HuH-7.5 (cell line): ENCODE measurements at places on chromosomes 4 and X.

GRCh38 chr4:177008071-177008835 lies 215.5 kb upstream of the VEGFC start:
- DNase-seq = no peak

DNA sequence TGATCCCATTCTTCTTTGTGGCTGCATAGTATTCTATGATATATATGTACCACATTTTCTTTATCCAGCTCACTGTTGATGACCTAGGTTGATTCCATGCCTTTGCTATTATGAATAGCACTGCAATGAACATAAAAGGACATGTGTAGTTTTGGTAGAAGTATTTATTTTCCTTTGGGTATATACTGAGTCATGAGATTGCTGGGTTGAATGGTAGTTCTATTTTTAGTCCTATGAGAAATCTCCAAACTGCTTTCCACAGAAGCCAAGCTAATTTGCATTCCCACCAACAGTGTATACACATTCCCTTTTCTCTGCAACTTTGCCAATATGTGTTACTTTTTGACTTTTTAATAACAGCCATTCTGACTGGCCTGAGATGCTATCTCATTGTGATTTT lies 278.3 kb downstream of the PCDH18 start:
- DNase-seq = no peak

GRCh38 chrX:113124693-113125092 lies 284.1 kb upstream of the AMOT start:
- no peak for DNase-seq

DNA sequence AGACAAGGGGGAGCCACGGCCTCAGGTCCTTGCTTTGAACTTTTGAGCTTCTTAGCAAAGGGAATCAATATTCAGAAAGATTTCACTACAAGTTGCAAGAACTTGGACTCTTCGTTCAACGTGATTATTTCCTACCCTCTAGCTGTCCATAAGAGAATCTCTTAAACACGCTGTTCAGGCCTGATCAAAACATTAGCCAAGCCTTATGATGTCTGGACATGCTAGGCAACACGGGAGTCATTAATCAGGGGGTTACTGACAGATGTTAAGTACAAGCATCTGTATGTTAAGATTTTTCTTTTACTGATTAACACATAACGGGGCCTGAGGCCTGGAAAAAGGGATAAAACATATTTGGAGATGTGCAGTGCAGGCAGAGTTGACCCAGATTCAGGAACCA lies 138.9 kb upstream of the IL1RAPL2 start:
- DNase-seq = no peak

- DNase-seq = no peak
These were observed 2618.6 kb downstream of the ARAP2 start for GRCh38 chr4:33625748-33626147.

GRCh38 chr4:176236946-176237345 lies 32.1 kb downstream of the ASB5 start:
- no peak for DNase-seq

- no peak for DNase-seq
These were observed 541.4 kb upstream of the BOD1L1 start for GRCh38 chr4:14168919-14169318.

GRCh38 chrX:29728639-29729038 lies 486.7 kb upstream of the MAGEB2 start:
- no peak for DNase-seq

GRCh38 chrX:96579252-96579651 lies 105.4 kb upstream of the DIAPH2 start:
- DNase-seq = no peak

DNA sequence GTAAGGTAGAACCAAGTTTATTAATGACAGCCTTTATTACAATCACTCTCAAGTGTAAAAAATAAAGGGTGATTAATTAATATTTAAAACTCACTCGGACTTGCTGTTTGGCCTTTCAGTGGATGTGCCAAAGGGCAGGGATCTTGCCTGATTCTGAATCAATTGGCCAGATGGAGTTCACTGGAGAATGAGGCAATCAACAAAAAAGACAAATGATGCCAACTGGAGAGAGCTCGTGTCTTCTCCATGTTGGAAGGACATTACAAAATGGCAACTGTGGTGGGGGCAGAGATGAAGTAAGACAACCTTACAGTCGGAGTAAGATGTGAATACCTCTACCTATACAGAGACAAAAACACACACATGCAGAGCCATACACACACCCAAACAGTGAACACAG lies 188.0 kb downstream of the TSPAN5 start:
- DNase-seq = no peak

DNA sequence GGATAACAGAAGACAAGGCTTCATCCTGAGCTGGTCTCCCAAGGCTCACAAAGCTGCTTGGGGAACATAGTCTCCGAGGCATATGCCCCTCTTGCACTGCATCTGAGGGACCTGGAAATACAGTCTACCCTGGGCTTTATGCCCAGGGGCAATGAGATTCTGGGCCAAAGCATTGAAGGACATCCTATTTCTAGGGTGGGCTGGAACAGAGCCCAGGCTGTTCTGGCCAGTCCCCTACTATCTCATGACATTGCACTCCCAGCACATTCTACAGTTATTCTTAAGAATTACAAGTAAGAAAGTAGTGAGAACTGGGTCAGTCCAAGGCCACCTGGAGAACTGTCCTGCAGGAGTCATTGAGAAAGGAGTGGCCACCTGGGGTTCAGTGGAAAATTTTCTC lies 107.6 kb downstream of the USP46 start:
- no peak for DNase-seq

- DNase-seq = no peak
These were observed 463.5 kb downstream of the NKX6-1 start for GRCh38 chr4:84035568-84035967.

- DNase-seq = no peak
These were observed 34.6 kb upstream of the SLC9A7 start for GRCh38 chrX:46793386-46794143.

DNA sequence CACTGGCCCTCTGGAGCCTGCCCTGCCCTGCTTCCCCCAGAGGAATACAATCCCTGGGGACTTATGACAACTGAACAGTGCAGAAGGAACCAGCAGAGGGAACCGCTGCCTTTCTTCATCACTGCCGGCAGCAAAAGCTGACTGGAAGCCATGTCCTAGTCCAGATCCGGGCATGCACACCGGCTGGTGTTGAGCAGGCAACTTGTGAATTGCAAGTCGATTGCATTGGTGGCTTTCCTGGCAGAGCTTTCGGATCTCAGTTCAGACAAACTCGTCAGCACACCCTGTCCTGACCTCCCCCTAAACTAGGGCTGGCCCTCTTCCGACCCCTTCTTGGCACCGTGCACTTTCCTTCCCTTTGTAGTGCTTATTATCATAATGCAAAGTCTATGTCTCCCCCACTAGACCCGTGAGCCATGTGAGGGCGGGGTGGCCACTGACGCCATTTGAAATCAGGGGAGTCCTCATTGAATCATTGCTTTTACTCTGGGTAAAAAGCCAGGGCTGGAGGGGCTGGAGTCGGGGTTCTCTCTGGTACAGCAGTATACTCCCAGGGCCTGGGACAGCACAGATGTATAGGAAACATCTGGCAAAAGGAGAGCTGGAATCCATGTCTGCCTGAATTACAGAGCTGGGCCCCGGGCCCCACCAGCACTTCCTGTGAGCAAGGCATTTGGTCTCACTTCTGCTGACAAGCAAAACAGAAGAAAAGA lies 1.8 kb downstream of the ARHGAP4 start:
- DNase-seq = peak; percentile 34

DNA sequence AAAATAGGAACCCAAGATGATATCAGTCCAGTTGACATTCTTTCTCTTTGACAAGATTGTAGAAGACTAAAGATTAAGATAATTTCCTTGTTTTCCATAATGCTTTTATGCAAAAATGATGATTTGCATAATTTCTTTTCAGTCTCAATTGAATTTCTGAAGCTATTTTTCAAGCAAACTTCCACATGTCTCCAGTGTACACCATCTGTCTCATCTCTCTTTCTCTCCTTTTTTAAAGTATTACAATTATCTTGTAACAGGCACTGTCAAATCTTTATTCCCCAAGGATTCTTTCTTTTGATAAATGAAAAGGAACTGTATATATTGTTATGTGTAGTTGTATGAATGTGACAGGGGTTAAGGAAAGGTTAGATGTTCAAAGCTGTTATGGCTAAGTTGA lies 7.9 kb upstream of the SH3RF1 start:
- DNase-seq = no peak

- no peak for DNase-seq
These were observed 11.3 kb upstream of the ANOS1 start for GRCh38 chrX:8743126-8743732.

DNA sequence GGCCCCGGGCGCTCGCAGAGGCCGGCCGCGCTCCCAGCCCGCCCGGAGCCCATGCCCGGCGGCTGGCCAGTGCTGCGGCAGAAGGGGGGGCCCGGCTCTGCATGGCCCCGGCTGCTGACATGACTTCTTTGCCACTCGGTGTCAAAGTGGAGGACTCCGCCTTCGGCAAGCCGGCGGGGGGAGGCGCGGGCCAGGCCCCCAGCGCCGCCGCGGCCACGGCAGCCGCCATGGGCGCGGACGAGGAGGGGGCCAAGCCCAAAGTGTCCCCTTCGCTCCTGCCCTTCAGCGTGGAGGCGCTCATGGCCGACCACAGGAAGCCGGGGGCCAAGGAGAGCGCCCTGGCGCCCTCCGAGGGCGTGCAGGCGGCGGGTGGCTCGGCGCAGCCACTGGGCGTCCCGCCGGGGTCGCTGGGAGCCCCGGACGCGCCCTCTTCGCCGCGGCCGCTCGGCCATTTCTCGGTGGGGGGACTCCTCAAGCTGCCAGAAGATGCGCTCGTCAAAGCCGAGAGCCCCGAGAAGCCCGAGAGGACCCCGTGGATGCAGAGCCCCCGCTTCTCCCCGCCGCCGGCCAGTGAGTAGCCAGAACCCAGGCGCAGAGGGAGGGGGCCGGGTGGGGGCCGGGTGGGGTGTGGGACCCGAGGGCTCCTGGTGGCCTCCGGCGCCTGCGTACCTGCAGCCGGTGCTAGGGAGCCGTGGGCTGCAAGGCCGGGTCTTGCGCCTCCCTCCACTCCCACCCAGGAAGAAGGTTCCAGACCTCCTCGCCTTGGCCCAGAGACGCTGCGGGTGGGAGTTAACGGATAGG lies 534 bp downstream of the MSX1 start:
- peak; percentile 77 for DNase-seq

- DNase-seq = no peak
These were observed 208.2 kb upstream of the PSAPL1 start for GRCh38 chr4:7642741-7643458.
